Tibial nerve (tissue), 4 donors: ENCODE measurements at places on chromosomes 1 and 21. TPM values are rescaled to one million over a fixed set of nuclear protein-coding genes. Genes with fewer than 3 reads are reported as not detected.

GRCh38 chr21:38349111-38349746 is 92.4 kb downstream of the KCNJ15 start:
- H3K36me3 ChIP-seq: no peaks in the 10 kb centered on the region
- no peak for DNase-seq
- no peak overlapping the region for H3K4me3 ChIP-seq
- H3K27ac ChIP-seq: peak overlapping the region; percentile 36

The PSMG1 gene
- 18.4 TPM for total RNA-seq

GRCh38 chr1:236645016-236645680 is 40.8 kb upstream of the HEATR1 start:
- no peaks in the 10 kb centered on the region for H3K27me3 ChIP-seq
- H3K27ac ChIP-seq: no peak overlapping the region
- no peak for DNase-seq

DNA sequence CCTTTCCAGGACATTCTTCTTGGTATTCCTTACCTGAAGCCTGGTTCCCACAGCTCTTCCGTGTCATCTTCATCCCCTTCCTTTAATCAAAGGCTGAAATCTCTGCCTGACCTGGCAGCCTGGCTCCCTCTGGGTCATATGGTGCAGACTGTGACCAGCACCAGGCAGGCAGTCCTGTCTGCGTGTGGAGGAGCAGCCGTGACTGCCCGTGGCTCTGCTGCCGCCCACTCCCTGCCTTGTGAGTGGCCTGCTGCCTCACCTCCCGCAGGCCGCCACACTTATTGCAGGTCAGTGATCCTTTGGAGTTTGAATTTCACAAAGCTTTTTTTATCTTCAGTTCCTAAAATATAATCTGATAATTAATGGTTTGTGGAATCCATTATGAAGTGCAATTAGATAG is 36.2 kb upstream of the EPHA8 start:
- peaks cover 10% of the 10 kb centered on the region for H3K36me3 ChIP-seq
- no peaks in the 10 kb centered on the region for H3K4me1 ChIP-seq
- no peaks in the 10 kb centered on the region for H3K27me3 ChIP-seq

The HNRNPR gene
- total RNA-seq: 75.1 TPM

The POTED gene
- total RNA-seq: not detected

The AXDND1 gene
- total RNA-seq: 0.22 TPM

DNA sequence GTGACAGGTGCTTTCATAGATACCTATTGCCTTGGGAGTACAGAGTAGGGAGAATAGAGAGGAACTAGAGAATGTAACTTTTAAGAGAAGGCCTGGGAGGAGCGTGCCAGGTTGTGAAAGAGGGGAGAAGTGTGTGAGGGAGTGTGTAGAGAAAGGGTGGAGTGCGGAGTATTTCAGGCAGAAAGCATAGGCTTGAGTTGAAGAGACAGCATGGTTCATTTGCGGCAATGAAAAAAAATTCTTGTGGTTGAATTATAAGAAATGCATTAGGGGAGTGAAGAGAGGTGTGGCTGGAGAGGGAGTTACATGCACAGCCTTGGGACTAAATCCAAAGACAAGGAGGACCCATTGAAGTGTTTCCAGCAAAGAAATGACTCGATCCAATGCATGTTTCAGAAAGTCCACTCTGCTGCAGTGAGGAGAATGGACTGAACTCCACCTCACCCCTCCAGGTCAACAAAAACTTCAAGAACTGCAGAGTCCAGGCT is 81.7 kb upstream of the ADAM30 start:
- H3K4me3 ChIP-seq: no peak overlapping the region
- no peak for DNase-seq
- no peaks in the 10 kb centered on the region for H3K36me3 ChIP-seq
- H3K27me3 ChIP-seq: no peaks in the 10 kb centered on the region
- H3K27ac ChIP-seq: no peak overlapping the region

GRCh38 chr1:16342331-16343062 is 9.8 kb downstream of the FBXO42 start:
- no peaks in the 10 kb centered on the region for H3K36me3 ChIP-seq
- no peak overlapping the region for H3K27ac ChIP-seq
- no peaks in the 10 kb centered on the region for H3K27me3 ChIP-seq
- H3K4me3 ChIP-seq: no peak overlapping the region
- no peaks in the 10 kb centered on the region for H3K4me1 ChIP-seq
- no peak for DNase-seq

The TCP10L gene
- total RNA-seq: 2.7 TPM

GRCh38 chr21:33211305-33211704 is 18.4 kb upstream of the IFNAR2 start:
- no peaks in the 10 kb centered on the region for H3K27me3 ChIP-seq
- no peaks in the 10 kb centered on the region for H3K36me3 ChIP-seq
- H3K27ac ChIP-seq: no peak overlapping the region
- peaks cover 13% of the 10 kb centered on the region for H3K4me1 ChIP-seq
- no peak for DNase-seq

The LENEP gene
- 1.5 TPM for total RNA-seq

- no peaks in the 10 kb centered on the region for H3K27me3 ChIP-seq
- H3K4me1 ChIP-seq: no peaks in the 10 kb centered on the region
Measured at GRCh38 chr1:188723332-188724020, 1754.2 kb downstream of the BRINP3 start.

DNA sequence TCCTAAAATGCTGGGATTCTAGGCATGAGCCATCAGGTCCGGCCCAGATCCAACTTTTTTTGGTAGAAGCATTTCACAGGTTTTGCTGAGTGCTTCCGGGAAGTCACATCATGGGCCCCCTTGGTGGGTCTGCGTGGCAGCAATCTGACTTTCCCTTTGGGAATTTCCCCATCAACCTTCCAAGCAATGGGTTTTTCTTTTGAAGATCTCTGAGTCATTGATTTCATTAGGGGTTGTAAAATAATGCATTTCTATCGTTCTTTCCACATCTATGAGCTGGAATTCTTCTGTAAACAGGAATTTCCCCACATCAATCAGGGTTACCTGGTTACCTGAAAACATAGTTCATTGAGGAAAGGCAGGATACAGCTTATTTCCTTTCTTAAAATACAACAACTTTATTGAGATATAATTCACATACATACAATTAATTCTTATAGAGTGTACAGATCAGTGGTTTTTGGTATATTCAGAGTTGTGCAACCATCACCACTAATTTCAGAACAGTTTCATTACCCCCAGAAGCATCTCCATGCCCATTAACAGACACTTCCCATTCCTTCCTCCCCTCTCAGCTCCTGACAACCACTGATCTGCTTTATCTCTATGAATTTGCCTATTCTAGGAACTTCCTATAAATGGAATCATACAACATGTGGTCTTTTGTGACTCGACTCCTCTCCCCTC is 9.9 kb upstream of the ZBTB17 start:
- H3K27ac ChIP-seq: no peak overlapping the region
- no peaks in the 10 kb centered on the region for H3K27me3 ChIP-seq
- H3K4me3 ChIP-seq: no peak overlapping the region

The CHI3L1 gene
- total RNA-seq: 150 TPM

DNA sequence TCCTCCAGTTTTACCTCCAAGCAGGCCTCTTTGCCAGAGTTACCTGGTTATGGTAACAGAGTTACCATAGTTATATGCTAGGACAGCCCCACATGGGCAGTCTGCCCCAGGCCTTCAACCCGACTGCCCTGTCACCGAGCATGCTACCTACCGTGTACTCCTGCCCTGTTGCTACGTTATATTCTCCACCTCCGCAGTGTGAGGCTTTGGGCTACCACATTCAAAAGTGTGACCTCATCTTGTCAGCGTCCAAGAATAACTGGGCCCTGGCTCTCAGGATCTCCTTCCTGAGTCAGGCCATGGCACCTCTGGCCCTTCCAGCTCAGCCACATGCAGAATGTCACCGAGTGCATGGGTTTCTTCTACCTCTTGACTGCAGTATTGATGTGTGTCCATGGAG is 8.9 kb downstream of the MAPKAPK2 start:
- H3K27me3 ChIP-seq: no peaks in the 10 kb centered on the region
- DNase-seq: no peak
- no peak overlapping the region for H3K4me3 ChIP-seq
- H3K36me3 ChIP-seq: no peaks in the 10 kb centered on the region

The IPO13 gene
- total RNA-seq: 32.6 TPM

- no peaks in the 10 kb centered on the region for H3K4me1 ChIP-seq
- no peaks in the 10 kb centered on the region for H3K27me3 ChIP-seq
- H3K27ac ChIP-seq: no peak overlapping the region
- H3K36me3 ChIP-seq: no peaks in the 10 kb centered on the region
- DNase-seq: no peak
Measured at GRCh38 chr1:246187834-246188372, 319.2 kb downstream of the SMYD3 start.

- no peak overlapping the region for H3K4me3 ChIP-seq
- H3K36me3 ChIP-seq: no peaks in the 10 kb centered on the region
- no peak for DNase-seq
Measured at GRCh38 chr1:107277022-107277421, 136.2 kb downstream of the NTNG1 start.

The SPRR2B gene
- not detected for total RNA-seq

- H3K4me1 ChIP-seq: peaks cover 40% of the 10 kb centered on the region
- H3K27ac ChIP-seq: peak overlapping the region; percentile 86
- no peaks in the 10 kb centered on the region for H3K36me3 ChIP-seq
Measured at GRCh38 chr21:41877901-41878830, 978 bp downstream of the PRDM15 start.

The RASAL2 gene
- 42.6 TPM for total RNA-seq

GRCh38 chr21:16587681-16588375 is 858.0 kb downstream of the USP25 start:
- DNase-seq: no peak
- H3K4me1 ChIP-seq: peaks cover 9% of the 10 kb centered on the region
- H3K36me3 ChIP-seq: no peaks in the 10 kb centered on the region
- no peaks in the 10 kb centered on the region for H3K27me3 ChIP-seq
